ENCODE measurements at places on chromosomes 12 and 14.

DNA sequence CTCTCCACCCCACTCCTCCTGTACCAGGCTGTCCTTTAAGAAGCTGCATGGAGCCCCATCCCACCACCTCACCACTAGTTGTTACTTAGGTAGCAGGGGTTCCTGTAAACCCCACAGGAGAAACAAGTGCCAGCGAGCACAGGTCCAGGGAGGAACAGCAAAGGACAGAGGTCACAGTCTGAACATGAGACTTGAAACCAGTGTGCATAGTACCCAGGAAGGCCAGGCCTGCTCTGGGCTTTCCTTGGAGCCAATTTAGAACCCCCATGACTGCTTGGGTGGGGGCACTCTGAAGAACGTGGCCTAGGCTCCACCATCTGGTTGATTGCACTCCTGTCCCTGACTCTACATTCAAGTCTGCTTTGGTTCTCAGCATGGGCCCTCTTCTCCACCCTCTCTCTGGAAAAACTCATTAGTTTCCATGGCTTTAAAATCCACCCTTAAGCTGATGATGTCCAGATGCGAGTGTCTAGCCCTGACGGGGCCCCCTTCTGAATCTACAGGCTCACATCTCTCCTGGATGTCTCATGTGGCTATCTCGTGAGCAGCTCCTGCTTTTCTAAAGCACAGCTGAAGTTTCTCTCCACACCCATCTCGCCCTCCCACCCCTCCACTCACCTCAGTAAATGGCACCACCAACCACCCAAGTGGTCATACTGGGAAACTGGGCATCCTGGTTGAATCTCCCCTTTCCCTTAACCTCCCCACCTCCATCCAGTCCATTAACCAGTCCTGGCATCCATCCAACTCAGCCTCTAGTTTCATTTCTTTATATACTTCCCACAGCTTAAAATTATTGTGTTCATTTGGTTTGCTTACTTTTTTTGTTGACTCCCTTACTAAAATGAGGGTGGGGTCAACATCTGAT is 8.4 kb downstream of the KRT3 start:
- DNase-seq, result no peak

GRCh38 chr12:19287302-19287701 is 152.0 kb upstream of the AEBP2 start:
- DNase-seq, result no peak

DNA sequence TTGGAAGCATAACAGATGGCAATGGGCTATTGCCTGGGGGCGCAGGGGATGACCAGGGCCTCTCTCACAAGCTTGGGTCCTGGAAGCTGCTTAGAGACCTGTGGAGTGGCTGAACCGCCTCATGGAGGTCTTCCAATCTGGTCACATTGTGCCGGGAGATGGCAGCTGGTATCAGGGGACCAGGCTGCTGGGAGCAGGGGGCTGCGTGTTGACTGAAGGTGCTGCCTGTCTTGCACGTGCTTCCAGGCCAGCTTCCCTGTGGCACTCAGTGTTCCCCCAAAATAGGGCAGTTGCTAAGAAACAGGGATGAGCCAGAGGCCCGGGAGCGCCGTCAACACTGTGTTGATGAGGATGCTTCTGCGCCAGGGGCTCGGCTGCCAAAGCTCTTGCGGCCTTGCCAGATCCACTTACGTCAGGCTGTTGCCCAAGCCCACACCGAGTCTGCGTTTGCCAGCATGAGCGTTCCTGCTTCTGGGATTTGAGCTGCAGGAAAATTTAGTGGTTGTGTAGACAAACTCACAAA is 39.8 kb downstream of the ELK3 start:
- DNase-seq, result no peak

DNA sequence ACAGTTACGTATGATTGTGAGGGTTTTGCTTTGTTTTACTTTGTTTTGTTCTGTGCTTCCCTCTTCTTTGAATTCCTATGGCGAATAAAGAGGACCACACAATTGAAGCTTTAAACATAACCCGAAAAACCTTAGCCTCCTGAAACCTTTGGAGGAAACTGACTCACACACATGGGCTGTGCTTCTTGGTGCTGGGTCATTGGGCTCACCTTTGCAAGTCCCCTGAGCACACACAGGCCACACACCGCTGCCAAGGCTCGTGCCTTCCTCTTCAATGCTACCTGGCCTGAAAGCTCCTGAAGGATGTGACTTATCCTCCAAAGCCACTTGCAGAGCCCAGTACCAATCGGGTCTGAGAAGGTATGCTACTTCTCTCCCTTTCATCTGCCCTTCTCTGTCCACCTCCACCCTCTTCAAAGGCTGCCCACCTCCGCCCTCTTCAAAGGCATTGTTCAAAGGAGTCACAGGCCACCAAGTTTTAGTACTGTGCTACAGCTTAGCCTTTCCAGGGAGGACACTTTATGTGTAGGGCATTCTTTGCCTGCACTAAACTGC is 114.6 kb downstream of the FOXN3 start:
- no peak for DNase-seq

GRCh38 chr12:78966062-78966461 is 101.5 kb downstream of the SYT1 start:
- no peak for DNase-seq

- DNase-seq, result no peak
These were observed 406.2 kb downstream of the NOVA1 start for GRCh38 chr14:26191671-26192070.

GRCh38 chr14:77123381-77124325 is 17.9 kb downstream of the ZDHHC22 start:
- DNase-seq, result no peak

DNA sequence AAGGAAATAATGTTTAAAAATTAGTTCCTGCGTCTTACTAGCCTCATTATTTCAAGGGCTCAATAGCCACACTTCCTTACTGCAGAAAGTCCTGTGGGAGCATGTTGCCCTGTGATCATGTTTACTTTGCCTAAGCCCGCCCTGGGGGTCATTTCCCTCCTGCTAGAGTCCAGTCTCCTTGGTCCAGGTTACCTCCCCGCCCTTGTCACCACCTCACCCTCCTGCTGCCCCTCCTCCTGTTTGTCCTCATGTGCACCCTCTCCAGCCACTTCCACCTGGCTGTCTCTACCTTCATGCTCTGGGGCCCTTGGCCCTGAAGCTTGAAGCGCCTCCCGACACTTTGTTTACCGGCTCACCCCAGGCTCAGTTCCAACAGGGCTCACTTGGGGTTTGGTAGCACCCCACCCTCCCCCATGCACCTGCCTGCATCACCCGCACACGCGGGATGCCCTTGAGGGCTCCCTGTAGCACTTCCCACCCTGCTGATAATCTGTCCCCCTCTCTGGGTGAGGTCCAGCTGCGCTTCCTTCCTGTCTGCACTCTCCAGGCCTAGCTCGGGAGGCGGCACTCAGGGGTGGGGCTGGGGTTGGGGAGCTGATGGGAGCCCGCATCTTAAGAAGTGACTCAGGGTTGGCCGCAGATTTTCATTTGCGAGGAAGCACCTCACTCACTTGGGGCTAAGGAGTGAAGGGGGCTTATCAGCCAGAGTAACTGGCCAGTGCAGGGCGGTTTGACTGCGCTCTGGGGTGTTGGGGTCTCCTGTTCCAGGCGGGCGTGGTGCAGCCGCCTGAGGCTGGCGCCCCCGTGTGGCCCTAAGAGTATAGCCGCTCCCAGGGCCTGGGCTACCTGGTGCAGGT is 40.1 kb downstream of the SMIM41 start:
- DNase-seq, result no peak

DNA sequence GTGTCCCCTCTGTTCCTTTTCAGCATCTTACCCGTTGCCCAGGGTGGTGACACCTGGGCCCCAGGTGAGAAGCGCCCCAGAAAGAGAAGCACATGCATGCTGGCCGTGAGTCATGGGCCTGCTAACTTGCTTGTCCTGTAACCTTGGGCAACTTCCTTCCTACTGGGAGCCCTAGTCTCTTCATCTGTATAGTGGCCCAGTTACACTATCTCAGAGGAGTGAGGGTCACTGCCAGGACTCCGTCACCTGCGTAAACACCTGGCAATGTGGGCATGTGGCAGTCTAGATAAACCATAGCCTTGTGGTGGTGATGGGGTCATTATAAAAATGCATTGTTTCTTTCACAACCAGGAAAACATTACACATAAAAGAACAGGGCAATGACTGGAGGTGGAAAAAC is 125.2 kb downstream of the SLC25A47 start:
- DNase-seq, result no peak

DNA sequence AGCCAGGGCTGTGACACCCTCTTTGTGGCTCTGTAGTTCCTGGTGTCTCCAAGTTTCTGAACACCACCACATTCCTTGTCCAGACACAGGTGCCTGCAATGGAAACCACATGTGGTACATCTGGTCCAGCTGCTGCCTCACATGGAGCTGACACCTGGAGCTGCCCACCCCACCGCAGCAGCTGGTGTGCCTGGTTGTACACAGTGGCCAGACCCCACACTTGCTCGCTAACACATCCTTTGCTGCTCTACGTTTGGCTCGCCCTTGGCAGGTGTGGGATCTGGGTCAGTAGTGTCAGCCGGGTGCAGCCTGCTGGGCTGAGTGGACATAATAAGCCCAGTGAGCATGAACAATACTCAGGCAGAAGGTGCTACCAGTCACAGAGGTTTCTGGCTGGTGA is 198.9 kb downstream of the ADGRD1 start:
- no peak for DNase-seq

GRCh38 chr12:47744005-47744651 is 14.6 kb downstream of the RAPGEF3 start:
- peak; percentile 59 for DNase-seq

GRCh38 chr12:90393652-90394051 is 561.3 kb downstream of the CCER1 start:
- DNase-seq, result no peak

DNA sequence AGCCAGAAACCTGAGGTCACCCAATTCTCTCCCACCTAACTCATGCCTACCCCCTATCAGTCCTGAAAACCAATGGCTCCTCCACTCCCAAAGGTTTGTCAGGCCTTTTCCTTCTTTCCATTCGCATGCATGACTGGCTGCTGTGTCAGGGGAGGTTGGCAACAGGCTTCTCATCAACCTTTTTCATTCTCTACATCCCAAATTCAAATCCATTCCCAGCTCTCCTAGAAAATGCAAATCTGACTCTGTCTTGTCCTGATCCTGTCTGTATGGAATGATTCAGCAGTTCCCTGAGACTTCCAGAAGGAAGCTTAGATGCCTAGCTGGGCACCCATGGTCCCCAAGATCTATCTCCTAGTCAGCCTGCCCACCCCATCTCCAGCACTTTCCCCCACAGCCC is 5.0 kb upstream of the CTDSP2 start:
- no peak for DNase-seq

DNA sequence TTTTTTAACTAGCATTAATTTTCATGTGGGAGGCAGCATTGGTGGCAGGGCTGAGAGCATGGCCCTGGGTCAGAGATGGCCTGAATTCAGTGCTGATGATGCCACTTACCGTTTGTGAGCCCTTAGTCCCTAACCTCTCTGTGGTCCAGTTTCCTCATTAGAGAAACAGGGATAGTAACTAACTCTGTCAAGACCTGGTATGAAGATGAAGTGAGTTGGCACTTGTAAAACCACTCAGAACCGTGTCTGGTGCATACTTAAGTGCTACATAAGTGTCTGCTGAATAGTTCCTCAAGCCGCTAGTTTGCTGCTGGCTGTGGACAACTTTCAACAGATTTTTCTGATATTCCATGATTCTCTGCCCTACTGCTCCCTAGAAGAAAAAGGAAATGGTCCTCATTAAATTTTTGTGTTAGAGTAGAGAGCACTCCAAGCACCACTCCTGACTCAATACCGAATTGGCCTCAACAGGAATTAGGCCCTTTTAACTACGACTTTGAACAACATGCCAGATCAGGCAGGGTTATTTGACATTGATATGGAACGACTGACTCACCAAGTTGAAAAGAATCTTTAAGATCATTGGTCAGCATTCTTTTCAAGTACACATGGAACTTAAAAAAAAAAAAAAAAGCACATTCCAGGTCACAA is 250.2 kb downstream of the ANO2 start:
- no peak for DNase-seq

DNA sequence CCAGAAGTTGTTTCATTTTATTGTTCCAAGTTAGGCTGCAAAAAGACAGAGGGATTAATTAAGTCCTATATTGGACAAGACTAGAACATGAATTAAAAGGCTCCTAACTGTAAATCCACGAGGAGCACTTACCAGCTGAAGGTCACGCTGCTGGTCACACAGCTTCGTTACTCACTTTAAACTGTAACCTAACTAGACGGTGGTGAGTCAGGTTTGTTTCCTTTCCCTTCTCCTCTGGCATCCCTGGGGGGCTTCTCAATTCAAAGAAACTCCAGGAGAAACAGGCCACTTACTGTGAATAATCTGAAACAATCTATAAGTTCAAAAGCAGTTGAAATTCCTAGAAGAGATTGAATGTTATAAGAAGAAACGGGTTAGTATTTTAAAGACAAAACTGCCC is 331.4 kb downstream of the BCAT1 start:
- no peak for DNase-seq

DNA sequence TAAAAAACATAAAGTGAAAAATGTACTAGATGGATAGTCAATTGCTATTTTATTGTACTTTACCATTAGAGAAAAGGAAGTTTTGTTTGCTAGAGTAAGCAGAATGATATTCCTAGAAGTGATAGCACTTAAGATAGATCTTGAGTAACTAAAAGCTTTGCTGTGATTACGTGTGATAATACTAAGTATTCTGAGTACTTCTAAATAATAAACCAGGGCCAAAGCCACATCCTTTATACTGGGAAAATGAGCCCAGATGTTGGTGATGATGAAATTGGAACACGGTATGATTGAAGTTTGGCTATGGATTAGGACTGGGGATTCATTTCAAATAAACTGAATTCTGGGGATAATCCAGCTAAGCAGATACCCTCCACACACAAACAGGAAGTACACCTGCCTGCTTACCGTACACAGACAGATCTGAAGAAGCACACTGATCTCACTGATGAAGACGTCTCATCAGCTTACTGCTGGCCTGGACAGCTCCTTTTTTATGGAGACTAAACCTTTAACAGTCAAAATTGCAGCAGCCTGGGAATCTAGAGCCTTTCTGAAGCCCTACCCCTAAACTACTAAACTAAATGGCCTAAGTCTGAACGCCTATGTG is 199.8 kb downstream of the LRFN5 start:
- DNase-seq, result no peak

GRCh38 chr14:102889615-102890014 is 32.8 kb upstream of the AMN start:
- DNase-seq, result no peak

DNA sequence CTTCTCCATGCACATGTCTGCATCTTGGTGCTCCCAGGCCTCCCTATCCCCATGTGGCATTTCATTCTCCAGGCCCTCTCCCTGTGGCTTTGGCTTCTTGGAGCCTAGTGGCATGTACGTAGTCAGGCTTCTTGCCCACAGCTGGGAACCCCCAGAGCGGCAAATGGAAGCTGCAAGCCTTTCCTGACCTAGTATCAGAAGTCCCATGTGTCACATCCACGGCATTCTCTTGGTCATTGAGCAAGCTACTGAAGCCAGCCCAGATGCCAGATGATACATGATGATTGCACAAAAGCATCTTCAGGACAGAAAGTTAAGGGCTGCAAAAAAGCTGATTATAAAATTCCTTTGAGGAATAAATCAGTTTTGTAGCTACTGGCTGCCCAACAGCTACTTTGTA is 154.9 kb downstream of the PELI2 start:
- DNase-seq, result no peak

DNA sequence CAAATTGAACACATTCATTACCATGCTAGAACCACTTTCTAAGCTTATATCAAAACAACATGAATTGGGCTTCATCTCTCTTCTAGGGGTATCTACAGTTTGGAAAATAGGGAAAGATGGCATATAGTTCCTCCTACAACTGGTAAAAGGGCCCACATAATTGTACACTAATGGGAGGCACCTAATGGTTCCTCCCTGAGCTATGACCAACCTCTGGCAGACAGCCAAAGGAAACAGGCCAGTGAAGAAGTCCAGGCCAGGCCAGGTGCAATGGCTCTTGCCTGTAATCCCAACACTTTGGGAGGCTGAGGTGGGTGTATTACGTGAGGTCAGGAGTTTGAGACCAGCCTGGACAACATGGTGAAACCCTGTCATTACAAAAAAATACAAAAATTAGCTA is 23.2 kb upstream of the APOF start:
- DNase-seq, result no peak

All from activated gamma-delta T cell treated with Interleukin-2 at 50 U/mL for 16 hours (primary cell).